ENCODE measurements at places on chromosomes 12 and 14.
A peak's percentile ranks its signal among the peaks of the same experiment; 100 is the strongest.

GRCh38 chr14:59252772-59253500, 64.5 kb downstream of the DAAM1 start:
- no peak for DNase-seq
- peaks cover 68% of the 10 kb centered on the region for H3K4me1 ChIP-seq
- no peak overlapping the region for H3K4me3 ChIP-seq
- peak overlapping the region; percentile 87 for H3K27ac ChIP-seq
- H3K27me3 ChIP-seq: no peaks in the 10 kb centered on the region

- H3K27ac ChIP-seq: no peak overlapping the region
- H3K36me3 ChIP-seq: peaks cover 5% of the 10 kb centered on the region
- no peaks in the 10 kb centered on the region for H3K4me1 ChIP-seq
- no peak for DNase-seq
- H3K4me3 ChIP-seq: no peak overlapping the region
These were observed 19.4 kb downstream of the ALDH6A1 start for GRCh38 chr14:74064883-74065282.

- DNase-seq: no peak
- H3K27ac ChIP-seq: no peak overlapping the region
- no peaks in the 10 kb centered on the region for H3K27me3 ChIP-seq
- H3K4me3 ChIP-seq: no peak overlapping the region
- no peaks in the 10 kb centered on the region for H3K4me1 ChIP-seq
These were observed 463.0 kb downstream of the AACS start for GRCh38 chr12:125528281-125528680.

DNA sequence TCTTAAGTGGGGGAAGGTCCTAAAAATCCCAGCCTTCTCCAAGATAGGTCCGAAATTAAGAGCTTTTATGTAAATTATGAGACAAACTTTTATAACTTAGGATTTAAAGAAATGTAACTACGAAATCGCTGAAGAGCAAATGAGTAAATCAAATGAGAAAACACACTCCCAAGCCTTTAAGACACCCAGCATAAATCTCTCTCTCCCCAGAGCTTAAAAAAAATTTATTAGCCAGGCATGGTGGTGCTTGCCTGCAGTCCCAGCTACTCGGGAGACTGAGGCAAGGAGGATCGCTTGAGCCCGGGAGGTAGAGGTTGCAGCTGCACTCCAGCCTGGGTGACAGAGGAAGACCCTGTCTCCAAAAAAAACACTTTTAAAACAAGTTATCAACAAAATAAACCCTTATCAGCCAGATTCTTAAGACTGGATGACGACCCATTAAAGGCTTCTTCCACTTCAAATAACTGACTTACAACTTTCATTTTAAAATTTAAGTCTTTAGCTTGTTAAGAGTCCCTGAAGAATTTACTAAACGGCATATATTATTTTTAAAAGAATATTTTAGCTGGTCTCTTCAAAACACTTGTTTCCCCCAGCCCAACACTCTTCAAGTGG, 3.2 kb downstream of the PTGES3 start:
- H3K27ac ChIP-seq: peak overlapping the region; percentile 7
- peaks cover 33% of the 10 kb centered on the region for H3K36me3 ChIP-seq
- peaks cover 82% of the 10 kb centered on the region for H3K4me1 ChIP-seq
